ENCODE measurements at places on chromosomes 16 and 17. TPM values are rescaled to one million over a fixed set of nuclear protein-coding genes. Genes with fewer than 3 reads are reported as not detected.

- DNase-seq: no peak
- H3K4me1 ChIP-seq: no peaks in the 10 kb centered on the region
- H3K4me3 ChIP-seq: no peak overlapping the region
- no peaks in the 10 kb centered on the region for H3K36me3 ChIP-seq
- no peak overlapping the region for H3K27ac ChIP-seq
Measured at GRCh38 chr16:73921295-73921694, 375.3 kb upstream of the PSMD7 start.

GRCh38 chr16:66924527-66925321 is 611 bp downstream of the RRAD start:
- H3K4me3 ChIP-seq: peak overlapping the region; percentile 52
- DNase-seq: peak; percentile 48
- no peaks in the 10 kb centered on the region for H3K36me3 ChIP-seq
- H3K27ac ChIP-seq: peak overlapping the region; percentile 63
- H3K27me3 ChIP-seq: no peaks in the 10 kb centered on the region

GRCh38 chr17:42677921-42678781 is 1.4 kb upstream of the PLEKHH3 start:
- peak overlapping the region; percentile 82 for H3K27ac ChIP-seq
- H3K36me3 ChIP-seq: no peaks in the 10 kb centered on the region
- H3K4me3 ChIP-seq: peak overlapping the region; percentile 68
- DNase-seq: peak; percentile 89

GRCh38 chr16:67277999-67278772 is 1.1 kb upstream of the PLEKHG4 start:
- peaks cover 12% of the 10 kb centered on the region for H3K4me1 ChIP-seq
- H3K27ac ChIP-seq: peak overlapping the region; percentile 59
- H3K36me3 ChIP-seq: no peaks in the 10 kb centered on the region
- DNase-seq: no peak
- no peaks in the 10 kb centered on the region for H3K27me3 ChIP-seq
- H3K4me3 ChIP-seq: peak overlapping the region; percentile 54

DNA sequence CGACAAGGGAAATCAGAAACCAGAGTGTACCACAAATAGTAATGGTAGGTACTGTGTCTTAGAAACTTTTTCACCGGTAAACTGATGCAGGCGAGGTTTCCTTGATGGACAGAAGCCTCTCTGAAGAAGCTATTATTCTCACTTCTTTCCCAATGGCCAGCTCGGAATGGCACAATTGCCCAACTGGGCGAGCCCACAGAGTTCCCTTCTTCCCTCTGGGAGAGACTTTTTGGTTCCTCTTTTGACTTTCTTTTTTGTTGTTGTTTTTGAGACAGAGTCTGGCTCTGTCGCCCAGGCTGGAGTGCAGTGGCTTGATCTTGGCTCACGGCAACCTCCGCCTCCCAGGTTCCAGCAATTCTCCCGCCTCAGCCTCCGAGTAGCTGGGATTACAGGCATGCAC is 16.9 kb downstream of the SLC43A2 start:
- H3K4me1 ChIP-seq: no peaks in the 10 kb centered on the region
- H3K36me3 ChIP-seq: no peaks in the 10 kb centered on the region
- DNase-seq: no peak
- H3K4me3 ChIP-seq: no peak overlapping the region

SSTR5 gene
- not detected for total RNA-seq

- no peaks in the 10 kb centered on the region for H3K27me3 ChIP-seq
- H3K36me3 ChIP-seq: no peaks in the 10 kb centered on the region
- H3K4me1 ChIP-seq: peaks cover 3% of the 10 kb centered on the region
- no peak for DNase-seq
Measured at GRCh38 chr17:69143683-69144231, 2.1 kb upstream of the ABCA6 start.

- no peaks in the 10 kb centered on the region for H3K4me1 ChIP-seq
- no peak overlapping the region for H3K27ac ChIP-seq
- DNase-seq: no peak
- H3K27me3 ChIP-seq: no peaks in the 10 kb centered on the region
- H3K36me3 ChIP-seq: no peaks in the 10 kb centered on the region
Measured at GRCh38 chr16:54173490-54173889, 113.1 kb downstream of the IRX3 start.

CISD3 gene
- 6.2 TPM for total RNA-seq

GRCh38 chr16:78515421-78515820 is 416.0 kb downstream of the WWOX start:
- H3K27me3 ChIP-seq: no peaks in the 10 kb centered on the region
- DNase-seq: no peak
- H3K4me1 ChIP-seq: no peaks in the 10 kb centered on the region
- H3K27ac ChIP-seq: no peak overlapping the region
- no peak overlapping the region for H3K4me3 ChIP-seq

GRCh38 chr17:63741143-63741407 is 524 bp downstream of the STRADA start:
- peak overlapping the region; percentile 78 for H3K27ac ChIP-seq
- DNase-seq: no peak
- no peaks in the 10 kb centered on the region for H3K27me3 ChIP-seq
- peak overlapping the region; percentile 69 for H3K4me3 ChIP-seq
- H3K36me3 ChIP-seq: no peaks in the 10 kb centered on the region

- peak; percentile 70 for DNase-seq
- H3K27me3 ChIP-seq: no peaks in the 10 kb centered on the region
- no peak overlapping the region for H3K4me3 ChIP-seq
- H3K27ac ChIP-seq: no peak overlapping the region
- H3K36me3 ChIP-seq: no peaks in the 10 kb centered on the region
Measured at GRCh38 chr16:2983706-2984136, 3.5 kb upstream of the PKMYT1 start.

CDH13 gene
- total RNA-seq: 5.0 TPM

DNA sequence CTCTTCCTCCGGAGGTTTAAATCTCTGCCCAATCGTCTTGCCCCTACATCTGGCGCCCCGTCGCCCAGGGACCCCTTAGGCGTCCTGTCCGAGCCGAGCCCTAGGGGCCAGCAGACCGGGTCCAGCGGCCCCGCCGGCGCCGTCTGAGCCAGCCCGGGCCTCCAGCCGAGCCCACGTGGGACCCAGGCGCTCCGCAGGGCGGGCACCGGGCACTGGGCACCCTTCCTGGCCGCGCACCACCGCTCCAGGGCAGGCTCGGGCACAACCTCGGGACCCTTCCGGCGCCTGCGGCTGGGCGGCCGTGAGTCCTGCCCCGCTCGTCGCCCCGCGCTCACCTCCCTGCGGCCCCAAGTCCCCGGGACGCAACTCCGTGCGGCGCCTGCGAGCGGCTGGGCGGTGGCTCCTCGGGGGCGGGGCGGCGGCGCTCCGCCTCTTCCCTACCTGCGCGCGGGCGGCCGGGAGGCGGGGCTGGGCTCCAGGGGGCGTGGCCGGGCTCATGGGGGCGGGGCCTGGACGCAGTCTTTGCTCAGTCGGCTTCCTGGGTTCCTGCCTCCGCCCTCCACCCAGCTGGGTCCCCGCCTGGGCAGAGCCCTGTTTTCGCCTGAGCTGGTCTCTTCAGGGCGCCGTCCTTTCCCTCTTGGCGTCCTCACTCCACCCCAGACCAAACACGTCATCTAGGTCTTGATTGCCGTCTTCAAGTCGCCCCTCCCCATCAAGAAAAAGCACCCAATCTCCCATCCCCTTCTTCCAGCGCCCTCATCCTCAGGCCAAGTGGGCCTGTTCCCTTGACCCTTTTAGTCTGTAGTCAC is at the start of gene RHBDF2:
Gene RHBDF2 (minus strand): TSS at position 406 of the 809 bp plus-strand sequence. CDS start 19,899 bp downstream, outside the sequence.
- no peaks in the 10 kb centered on the region for H3K27me3 ChIP-seq
- H3K27ac ChIP-seq: peak within 1 kb of the TSS; percentile 23
- no peaks in the 10 kb centered on the region for H3K36me3 ChIP-seq
- H3K4me1 ChIP-seq: peaks cover 25% of the 10 kb centered on the region

- peaks cover 6% of the 10 kb centered on the region for H3K4me1 ChIP-seq
- no peak overlapping the region for H3K27ac ChIP-seq
- no peak overlapping the region for H3K4me3 ChIP-seq
- H3K27me3 ChIP-seq: peaks cover 2% of the 10 kb centered on the region
- DNase-seq: no peak
- no peaks in the 10 kb centered on the region for H3K36me3 ChIP-seq
Measured at GRCh38 chr17:74920642-74921025, 2.4 kb downstream of the USH1G start.

DNA sequence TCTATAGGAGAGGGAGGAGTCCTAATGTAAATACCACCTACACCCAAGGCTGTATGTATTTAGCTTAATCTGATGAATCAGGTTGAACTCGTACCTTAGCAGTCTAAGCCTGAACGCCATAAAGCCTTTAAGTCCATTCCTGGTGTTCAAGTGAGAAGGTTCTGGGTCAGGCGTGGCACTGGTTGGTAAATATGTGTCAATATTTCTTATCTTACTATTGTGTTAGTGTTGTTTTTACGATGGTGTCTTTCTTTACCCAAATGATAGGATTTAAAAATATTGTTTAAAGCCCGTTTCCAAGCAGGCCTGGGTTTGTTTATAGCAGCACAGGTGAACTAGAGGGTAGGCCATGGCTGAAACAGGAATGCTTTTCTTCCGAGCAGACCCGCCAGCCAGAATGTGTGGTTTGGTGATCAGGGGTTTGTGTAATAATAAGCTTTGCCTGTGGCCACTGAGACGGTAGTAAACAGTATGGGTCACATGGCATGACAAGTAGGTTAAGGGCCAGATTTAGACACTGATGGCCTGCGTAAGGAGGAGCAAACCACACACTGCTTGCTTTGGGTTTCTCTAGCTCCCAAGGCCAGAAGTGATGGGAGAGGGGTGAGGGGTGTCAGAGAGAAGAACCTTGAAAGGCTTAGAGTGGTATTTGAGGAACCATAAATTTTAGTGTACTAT is 3.3 kb downstream of the TMEM94 start:
- no peaks in the 10 kb centered on the region for H3K36me3 ChIP-seq
- no peak overlapping the region for H3K4me3 ChIP-seq
- no peak overlapping the region for H3K27ac ChIP-seq
- DNase-seq: no peak

NPB gene
- 1.1 TPM for total RNA-seq

CWC25 gene
- 20.9 TPM for total RNA-seq
